Thoracic aorta (tissue), 2 donors: ENCODE measurements at places on chromosomes 2 and 18. TPM values are rescaled to one million over a fixed set of nuclear protein-coding genes. Genes with fewer than 3 reads are reported as not detected.
A peak's percentile ranks its signal among the peaks of the same experiment; 100 is the strongest.

The TCF23 gene
- not detected for total RNA-seq

The CLEC4F gene
- not detected for total RNA-seq

The PFN4 gene
- total RNA-seq: 1.9 TPM

The CRYBA2 gene
- not detected for total RNA-seq

GRCh38 chr2:142973160-142973821 lies 95.8 kb downstream of the KYNU start:
- no peak for DNase-seq

- DNase-seq: no peak
Observed at GRCh38 chr2:15311926-15312325, 249.2 kb downstream of the NBAS start.

DNA sequence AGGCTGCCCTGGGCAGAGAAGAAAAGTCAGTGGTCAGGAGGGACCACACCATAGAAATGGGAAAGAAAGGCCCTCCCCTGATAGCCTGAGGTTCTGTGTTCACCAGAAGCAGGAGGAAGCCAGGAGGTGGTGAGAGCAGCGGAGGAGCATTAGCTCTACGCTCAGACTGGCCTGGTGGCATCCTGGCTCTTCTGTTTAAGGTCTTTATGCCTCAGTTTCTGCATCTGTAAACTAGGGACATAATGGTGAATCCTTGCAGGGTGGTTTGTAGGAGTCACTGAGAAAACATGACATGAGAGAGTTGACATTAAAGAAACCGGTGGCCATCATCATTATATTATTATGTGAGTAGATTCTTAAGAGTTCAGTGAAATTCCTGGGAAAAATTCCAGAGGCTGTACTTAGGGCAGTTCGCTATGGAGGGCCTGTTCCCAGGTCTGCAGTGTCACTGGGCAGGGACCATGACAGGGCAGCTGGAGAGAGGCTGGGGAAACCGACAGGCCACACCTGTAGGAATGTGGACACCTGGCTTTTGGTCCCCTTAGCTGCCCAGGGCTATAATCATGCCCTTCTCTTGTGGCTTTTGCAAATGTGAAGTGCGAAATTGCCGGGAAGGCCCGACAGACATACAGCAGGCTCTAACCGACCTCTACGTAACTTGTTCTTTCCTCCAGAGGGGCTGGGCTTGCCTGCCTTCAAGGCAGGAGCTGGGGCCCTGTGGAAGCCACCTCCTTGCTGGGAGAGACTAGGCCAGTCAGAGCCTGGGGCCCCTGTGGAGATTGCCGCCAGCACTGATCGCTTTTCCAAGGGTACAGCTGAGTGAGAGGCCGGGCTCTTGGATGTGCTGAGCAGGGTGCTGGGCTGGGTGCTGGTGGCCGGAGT lies 31.0 kb downstream of the GLI2 start:
- DNase-seq: no peak

- peak; percentile 41 for DNase-seq
Observed at GRCh38 chr2:28338046-28338817, 54.4 kb upstream of the FOSL2 start.

- no peak for DNase-seq
Observed at GRCh38 chr2:40230707-40231432, 221.0 kb downstream of the SLC8A1 start.

GRCh38 chr18:13989199-13989598 lies 73.9 kb upstream of the MC2R start:
- no peak for DNase-seq

GRCh38 chr2:80354858-80355257 lies 50.3 kb upstream of the LRRTM1 start:
- DNase-seq: no peak

DNA sequence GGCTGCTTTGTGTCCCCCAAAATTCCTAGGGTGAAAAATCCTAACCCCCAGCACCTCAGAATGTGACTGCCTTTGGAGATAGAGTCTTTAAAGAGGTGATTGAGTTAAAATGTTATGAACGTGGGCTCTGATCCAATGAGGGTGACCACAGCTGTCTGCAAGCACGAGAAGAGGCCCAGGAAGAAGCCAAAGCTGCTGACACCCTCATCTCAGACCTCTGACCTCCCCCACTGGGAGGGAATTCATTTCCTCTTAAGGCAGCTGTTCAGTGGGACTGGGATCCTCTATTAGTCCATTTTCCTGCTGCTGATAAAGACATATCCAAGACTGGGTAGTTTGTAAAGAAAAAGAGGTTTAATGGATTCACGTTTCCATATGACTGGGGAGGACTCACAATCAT lies 544.4 kb downstream of the DCDC2C start:
- DNase-seq: no peak

DNA sequence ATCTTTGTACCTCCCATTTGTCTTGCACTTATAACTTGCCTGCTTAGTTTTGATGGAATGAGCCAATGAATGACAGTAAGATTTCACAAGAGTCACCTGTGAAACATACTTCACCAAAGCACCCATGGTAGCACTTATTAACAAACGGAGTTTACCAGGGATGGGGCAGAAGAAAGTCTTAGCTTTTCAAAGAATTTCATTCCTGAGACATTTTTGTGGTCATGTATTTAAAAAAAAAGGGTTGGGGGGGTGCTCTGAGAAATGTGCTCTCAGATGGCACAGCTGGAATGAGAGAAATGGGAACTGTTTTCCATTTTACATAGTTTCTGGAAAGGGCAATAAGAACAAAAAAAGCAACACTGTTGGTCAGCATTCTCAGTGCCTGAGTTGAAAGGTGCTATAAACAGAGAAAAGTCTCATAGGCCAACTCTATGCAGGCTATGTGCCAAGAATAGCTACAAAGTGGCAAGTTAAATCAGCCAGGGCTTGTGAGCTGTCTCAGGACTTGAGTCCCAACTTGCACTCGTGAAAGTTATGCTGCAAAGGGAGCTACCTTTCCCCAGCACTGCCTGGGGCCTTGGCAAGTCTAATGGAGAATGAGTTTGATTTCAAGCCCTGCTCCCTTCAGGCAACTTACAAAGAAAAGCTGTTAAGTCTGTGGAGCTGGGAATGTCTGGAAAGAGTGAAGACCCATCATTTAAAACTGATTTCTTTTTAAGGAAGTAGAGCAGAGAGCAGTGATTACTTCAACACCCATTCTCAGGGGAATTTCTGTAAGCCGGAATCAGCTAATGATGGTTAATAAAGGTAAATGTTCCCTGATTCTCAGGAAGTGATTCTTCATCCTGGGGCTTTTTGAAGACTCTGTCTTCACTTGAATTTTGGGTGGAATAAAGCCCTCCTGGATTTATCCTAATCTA lies 170.6 kb downstream of the SLC8A1 start:
- DNase-seq: no peak

DNA sequence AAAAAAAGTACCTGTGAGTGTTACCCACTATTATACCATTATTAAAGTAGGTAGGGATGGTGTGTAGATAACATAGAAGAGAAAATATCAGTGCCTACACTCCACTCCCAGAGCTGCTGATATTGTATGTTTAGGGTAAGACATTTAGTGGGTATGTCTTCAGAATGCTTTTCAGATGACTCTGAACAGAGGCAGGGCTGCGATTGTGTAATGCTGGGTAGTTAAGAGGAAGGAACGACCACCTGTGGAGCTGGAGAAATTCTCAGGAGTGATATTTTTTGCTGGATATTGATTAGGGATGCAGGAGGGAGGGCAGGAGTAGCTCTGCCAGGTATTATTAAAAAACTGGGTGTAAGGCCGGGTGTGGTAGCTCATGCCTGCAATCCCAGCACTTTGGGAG lies 2.8 kb downstream of the CNOT11 start:
- no peak for DNase-seq

DNA sequence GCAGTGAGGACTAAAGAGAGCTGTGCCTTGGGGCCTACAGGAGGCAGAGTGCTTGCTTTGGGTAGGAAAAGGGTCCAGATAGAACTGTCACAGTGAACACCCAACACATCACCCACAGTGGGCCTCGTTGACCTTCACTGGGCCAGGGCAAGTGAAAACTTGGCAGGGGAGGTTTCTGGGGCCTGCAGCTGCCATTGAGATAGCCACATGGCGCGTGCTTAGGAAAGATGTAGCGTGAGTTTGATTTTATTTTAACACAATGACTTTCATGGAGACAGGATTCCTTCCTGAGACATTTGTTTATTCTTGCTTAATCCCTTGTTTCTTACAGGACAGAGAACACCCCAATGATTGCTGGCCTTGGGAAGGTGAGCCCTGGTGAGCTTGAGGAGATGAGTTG lies 9.3 kb upstream of the ESPNL start:
- no peak for DNase-seq
